ENCODE measurements at places on chromosomes 2 and 18.
A peak's percentile ranks its signal among the peaks of the same experiment; 100 is the strongest.

- no peak overlapping the region for H3K27ac ChIP-seq
- no peaks in the 10 kb centered on the region for H3K27me3 ChIP-seq
- no peak overlapping the region for H3K4me3 ChIP-seq
- H3K4me1 ChIP-seq = peaks cover 6% of the 10 kb centered on the region
- H3K36me3 ChIP-seq = no peaks in the 10 kb centered on the region
These were observed 447.5 kb downstream of the TNS1 start for GRCh38 chr2:217555081-217555876.

DNA sequence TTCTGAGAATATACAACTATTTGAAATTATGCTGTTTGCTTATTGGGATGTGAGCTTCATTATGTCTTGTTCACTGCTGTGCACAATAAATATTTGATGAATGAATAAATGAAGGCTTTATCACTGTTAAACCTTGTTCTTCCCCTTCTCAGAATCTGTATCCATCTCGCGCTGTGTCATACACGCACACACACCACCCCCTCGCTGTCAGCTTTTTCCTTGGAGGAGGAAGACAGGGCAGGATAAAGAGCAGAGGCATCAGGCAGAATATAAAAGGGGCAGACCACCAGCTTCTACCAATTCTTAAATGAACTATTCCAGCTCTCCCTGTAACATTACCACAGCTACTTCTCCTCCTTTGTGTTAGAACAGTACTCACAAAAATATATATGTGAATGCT lies 75.0 kb downstream of the CD226 start:
- no peak for DNase-seq
- no peaks in the 10 kb centered on the region for H3K4me1 ChIP-seq
- no peaks in the 10 kb centered on the region for H3K36me3 ChIP-seq

- no peak overlapping the region for H3K4me3 ChIP-seq
- no peaks in the 10 kb centered on the region for H3K36me3 ChIP-seq
- H3K27me3 ChIP-seq = no peaks in the 10 kb centered on the region
- no peak for DNase-seq
- no peak overlapping the region for H3K27ac ChIP-seq
- no peaks in the 10 kb centered on the region for H3K4me1 ChIP-seq
These were observed 105.1 kb upstream of the ARL5A start for GRCh38 chr2:151933266-151933804.

GRCh38 chr2:208017721-208018120 lies 7.6 kb downstream of the PLEKHM3 start:
- no peak for DNase-seq
- H3K4me3 ChIP-seq = no peak overlapping the region
- no peaks in the 10 kb centered on the region for H3K36me3 ChIP-seq
- peak overlapping the region; percentile 25 for H3K27ac ChIP-seq
